Aorta (tissue), 5 donors: ENCODE measurements at places on chromosomes 6 and 20. TPM values are rescaled to one million over a fixed set of nuclear protein-coding genes. Genes with fewer than 3 reads are reported as not detected.

- DNase-seq: no peak
These were observed 10.9 kb downstream of the CCM2L start for GRCh38 chr20:32021091-32021490.

DNA sequence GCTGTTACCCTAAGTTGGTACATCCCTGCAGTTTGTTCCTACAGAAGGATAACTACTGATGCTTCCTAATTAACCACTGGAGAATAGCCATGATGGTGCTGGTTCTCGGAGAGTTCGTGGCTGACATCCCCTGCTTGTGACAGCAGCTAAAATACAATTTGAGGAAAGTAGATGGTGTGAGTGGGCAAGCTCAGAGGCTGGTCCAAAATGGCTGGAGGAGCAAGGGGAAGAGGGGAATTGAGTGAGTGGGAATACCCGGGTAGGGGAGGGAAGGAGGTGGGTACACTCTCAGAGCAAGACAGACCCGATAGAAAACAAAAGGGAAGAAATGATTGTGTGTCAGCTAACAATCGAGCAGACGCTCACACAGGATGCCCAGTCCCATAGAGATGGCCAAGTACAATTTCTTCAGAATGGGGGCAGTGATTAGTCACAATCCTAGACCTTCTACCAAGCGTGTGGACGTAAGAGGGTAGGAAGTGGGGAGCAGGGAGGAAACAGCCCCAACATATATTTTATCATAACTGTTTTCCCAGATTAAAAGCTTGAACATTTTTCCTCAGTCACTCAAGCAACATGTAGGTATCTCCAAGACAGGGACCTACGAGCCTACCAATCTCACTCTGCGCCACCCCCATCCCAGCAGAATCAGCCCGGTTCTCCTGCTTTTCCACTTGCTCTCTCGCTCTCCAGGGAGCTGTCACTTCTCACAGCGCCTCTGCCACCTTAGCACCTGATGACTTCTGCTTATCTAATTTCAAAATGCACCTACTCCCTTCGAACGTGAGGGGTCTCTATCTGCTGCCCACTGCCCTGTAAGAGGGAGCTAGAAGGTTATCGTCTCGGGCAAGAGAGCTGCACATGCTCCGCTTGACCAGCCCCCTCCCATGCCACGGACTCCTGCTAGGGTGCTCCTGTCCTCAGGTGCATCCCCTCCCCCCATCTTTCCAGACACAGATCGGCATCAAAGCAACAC, 26.2 kb downstream of the RIPOR2 start:
- no peak for DNase-seq

DNA sequence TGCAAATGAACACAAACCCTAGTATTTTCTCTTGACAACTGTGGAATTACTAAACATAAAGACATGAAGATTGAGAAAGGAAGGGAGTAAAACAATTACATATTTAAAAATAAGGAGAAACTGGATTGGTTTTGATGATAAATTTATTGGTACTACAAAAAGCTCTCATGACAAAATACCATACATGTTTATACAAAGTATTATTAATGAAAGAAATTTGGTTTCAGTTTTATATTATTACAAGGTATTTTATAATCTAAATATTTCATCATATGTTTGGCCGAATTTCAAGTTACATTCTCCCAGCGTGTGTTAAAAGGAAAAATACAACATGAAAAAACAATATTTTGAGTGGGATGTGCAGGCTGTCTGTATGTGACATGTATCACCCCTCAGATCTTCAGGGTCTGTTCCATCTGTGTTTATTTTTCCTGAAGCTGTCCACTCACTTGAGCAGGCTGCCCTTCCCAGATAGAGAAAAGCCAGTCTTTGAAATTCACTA, 568.4 kb downstream of the NKAIN2 start:
- DNase-seq: no peak

DNA sequence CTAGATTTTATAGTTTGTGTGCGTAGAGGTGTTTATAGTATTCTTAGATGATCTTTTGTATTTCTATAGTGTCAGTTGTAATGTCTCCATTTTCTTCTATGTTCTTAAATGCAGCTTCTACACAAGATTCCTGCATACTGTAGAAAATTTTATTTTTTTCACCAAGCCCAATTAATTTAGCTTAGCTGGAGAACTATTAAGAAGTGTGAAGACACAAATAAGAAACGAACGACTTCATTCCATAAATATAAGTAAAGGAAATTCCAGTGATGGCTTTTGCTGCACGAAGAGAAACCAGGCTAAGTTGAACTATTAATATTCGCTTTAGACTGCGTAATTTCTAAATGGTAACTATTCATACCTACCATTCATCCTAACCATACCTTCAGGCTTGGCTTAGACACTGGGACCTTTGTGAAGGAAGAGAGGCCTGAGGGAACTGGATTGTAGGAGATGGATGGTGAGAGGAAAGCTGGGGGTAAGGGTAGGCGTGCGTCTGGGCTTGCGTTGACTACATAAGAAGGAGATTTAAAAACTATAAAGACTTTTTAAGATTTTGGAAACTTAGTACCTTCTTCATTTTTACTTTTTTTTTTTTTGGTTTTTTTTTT, 15.9 kb downstream of the HLA-DOA start:
- DNase-seq: no peak

DNA sequence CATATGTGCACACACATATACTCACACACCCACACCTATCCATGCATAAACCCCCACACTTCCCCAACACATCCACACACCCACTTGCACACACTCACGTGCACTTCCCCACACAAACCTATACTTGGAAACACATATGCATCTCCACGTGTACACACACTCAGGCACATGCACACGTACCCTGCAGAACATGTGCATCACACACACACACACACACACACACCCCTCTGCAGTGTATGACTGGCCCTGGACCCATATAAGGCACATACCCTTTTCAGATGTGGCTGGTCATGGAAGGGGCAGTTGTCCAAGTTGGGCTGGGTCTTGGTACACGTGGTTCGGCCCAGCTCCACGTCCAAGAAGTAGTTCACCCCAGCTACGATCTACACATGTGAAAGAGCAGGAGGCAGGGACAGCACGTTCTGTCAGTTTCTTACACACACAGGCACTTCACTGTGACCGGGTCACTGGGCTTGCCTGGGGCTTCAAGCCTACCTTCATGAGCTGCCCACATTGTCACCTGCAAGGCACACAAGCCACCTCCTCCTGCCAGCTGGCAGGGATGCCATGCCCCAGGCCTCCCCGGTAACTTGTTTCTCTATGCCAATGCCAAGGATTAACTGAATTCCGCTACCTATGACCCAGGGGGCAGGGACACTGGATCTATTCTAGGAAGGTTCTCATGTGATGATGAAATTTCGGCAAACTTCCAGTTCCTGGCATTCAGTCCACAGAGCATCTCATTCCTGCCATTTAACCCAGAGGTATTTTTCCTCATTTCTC, 2.6 kb downstream of the CST3 start:
- DNase-seq: no peak

Gene CTCFL
- total RNA-seq: not detected

Gene OPN5
- not detected for total RNA-seq
